ENCODE measurements at places on chromosomes 3 and 15.

- no peak for DNase-seq
These were observed 18.0 kb upstream of the SLTM start for GRCh38 chr15:58951388-58952007.

- DNase-seq, result no peak
These were observed 6.4 kb downstream of the ATXN7 start for GRCh38 chr3:63869940-63870614.

DNA sequence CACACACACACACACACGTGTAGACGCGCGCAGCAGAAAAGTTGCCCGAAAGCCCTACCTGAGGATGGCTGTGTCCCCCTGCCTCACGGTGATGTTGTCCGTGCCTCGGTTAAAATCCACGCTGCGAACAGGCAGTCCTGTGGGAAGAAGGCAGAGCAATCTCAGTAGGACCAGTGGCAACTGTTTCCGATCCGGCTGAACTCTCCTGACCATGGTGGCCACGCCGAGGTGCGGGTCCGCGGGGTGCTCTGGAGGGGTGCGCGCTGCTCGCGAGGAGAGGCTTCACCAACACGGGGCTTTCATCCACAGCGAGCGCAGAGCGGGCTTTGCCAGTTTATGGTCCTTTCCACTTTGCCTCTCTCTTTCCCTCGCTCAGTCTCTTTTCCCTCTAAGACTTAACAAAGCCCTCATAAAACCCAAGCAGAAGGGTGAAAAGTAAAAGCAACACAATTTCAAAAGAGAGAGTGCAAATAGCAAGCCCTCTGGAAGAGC, 422 bp downstream of the LSAMP start:
- DNase-seq, result no peak

DNA sequence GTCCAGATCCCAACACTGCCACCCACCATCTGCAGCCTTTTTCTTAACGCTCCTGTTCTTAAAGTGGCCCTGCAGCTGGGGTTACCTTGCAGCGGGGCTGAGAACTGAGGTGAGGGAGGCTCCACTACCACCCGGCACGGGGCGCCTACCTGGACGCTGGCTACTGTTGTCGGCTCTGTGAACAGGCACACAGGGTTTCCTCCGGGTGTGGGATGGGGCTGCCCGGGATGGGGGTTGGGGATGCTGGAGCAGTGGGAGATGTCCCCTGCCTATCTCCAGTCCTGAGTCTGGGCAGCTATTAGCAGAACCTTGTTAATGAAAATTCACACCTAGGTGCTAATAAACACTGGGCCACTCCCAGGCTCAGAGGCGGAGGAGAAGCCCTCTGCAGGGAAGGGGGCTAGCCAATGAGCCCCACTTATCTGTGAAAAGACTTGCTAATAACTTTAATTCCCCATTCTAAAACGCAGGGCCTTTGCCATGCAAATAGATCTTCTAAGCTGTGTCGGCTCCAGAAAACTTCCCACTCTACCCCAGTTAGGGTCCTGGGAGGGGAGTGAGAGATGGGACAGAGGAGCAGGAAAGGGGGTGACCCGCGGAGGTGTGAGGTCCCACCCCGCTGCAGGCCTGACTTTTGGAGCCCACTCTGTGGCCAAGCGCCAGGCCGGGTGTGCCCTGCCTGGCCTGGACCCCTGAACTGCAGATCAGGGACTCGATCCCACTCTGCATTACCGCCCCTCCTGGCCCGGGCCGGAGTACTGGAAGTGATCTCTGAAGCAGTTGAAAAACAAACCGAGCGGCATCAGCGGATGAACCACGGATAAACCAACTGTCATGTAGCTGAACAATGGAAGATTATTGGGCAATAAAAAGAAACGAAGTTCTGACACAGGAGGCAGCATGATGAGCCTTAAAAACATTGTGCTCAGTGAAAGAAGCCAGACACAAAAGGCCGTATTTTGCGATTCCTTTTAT, 3.1 kb downstream of the MESP1 start:
- DNase-seq, result no peak

GRCh38 chr3:136734382-136735070, 17.7 kb downstream of the STAG1 start:
- no peak for DNase-seq

GRCh38 chr15:101359365-101359947, 64.4 kb upstream of the SNRPA1 start:
- DNase-seq, result no peak

DNA sequence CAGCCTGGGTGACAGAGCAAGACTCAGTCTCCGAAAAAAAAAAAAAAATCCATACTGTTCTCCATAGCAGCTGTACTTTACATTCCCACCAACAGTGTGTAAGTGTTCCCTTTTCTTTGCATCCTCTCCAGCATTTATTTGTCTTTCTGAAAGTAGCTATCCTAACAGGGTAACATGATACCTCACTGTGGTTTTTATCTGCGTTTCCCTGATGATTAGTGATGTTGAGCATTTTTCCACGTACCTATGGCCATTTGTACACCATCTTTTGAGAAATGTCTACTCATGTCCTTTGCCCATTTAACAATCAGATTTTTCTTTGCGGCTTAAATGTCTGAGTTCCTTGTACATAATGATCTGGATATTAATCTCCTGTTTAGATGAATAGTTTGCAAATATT, 119.3 kb downstream of the RFX7 start:
- DNase-seq, result no peak

DNA sequence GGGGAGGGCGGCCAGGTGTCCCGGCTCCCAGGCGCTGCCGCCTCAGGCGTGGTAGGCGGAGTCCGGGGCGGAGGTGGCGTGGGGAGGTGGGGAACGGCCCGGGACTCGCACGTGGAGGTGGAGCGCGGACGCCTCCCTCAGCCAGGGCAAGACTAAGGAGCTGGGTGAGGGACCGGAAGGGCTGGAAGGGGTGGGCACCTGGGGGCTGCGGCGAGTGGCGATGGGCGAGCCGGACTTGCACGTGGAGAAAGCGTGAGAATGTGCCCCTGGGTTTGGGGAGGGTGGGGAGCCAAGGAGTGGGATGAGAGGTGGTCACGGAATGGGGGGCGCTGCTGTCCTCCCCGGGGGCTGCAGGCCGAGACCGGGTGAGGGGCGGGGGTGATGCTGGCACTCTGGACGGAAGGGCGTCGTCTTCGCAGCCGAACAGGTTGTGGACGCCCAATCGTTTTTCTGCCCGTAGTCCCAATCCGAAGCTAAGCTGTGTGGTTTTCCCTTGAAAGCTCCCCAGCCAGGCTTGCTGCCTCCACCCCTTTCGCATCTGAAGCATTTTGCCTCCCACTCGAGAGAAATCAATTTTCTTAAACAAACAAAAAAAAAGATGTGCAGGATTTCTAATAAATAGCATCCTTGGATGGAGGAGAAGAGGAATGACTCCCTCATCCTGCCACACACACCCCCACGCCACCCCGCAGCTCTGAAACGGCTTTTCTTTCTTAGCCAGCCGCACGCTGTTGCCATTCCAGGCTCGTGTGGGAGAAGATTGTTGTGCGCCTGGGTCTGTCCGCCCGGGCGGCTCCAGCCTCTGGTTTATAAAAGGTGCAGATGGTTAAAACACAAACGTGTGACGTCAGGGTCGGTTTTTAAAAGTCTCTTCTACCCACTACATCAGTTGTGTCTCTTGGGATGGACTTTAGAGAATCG, 62.5 kb upstream of the ANKRD28 start:
- no peak for DNase-seq

GRCh38 chr3:61522060-61522459, 39.3 kb upstream of the PTPRG start:
- DNase-seq, result no peak

DNA sequence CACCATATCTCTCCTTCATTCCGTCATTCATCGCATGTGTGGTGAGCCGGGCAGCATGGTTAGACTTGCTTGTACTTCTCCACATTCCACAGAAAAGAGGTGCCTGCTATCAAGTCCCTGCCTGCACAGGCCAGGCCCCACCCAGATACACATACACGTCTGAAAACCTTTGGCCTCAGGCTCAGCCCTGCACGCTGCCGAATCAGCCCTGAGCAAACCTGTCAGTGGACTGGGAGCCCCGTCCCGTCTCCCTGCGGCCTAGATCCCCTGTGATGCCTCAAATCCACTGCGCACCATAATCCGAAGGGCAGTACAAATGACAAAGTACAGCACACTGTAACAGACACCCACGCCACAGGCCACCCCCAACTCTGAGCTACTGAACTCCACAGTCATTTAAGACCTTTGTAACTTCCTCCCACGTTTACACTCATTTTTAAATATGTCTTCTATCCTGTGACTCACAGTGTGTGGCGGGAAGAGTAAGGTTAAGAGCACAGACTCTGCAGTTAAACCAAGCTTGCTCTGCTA, 67.1 kb downstream of the MB21D2 start:
- no peak for DNase-seq

DNA sequence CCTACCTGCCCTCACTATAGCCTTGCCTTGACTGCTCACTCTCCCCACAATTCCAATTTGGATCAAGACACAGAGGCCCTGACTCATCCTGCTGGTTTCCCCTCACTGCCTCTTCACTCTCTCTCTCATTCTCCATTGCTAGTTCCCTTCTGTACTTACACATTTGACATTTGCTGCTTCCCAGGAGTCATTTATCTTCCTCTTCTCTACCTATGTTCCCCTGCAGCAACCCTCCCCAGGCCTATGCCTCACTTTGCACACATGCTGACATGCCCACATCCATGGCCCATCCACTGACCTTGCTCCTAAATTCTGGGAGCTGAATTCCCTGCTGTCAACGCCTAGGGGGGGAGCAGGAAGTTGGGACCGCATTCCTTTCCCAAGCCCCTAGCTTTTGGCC, 82.2 kb downstream of the SRGAP3 start:
- DNase-seq, result no peak

DNA sequence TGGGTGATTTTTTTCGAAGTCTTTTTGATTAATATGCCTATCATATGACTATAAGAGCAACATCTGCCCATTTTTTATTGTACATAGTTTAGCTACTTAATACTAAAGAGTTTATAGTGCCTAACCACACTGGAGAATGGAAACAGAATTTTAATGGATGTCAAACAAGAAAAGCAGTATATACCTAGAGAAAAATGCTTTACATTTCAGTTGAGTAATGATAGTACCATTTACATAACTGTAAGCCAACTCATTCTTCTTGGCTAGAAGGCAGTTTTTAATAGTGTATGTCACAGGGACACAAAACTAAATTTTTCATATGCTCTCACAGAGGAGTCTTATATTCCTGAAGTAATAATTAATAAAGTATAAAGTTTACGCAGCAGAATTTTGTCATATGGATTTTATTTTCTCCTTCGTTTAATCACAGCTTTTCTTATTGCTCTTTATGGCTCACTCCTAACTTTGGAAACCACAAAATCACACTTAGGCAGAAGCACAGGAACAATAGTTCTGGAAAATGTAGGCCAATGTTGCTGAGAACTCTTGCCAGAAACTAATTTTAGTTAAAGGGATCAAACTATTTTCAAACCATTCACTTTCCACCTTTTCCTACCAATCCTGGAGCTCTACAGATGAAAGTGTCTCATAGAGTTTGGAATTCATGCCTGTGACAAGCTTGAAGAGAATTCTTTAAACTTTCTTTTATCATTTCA, 243.6 kb downstream of the ZIC1 start:
- no peak for DNase-seq

GRCh38 chr15:29008846-29009245, 123.1 kb downstream of the APBA2 start:
- DNase-seq, result no peak

DNA sequence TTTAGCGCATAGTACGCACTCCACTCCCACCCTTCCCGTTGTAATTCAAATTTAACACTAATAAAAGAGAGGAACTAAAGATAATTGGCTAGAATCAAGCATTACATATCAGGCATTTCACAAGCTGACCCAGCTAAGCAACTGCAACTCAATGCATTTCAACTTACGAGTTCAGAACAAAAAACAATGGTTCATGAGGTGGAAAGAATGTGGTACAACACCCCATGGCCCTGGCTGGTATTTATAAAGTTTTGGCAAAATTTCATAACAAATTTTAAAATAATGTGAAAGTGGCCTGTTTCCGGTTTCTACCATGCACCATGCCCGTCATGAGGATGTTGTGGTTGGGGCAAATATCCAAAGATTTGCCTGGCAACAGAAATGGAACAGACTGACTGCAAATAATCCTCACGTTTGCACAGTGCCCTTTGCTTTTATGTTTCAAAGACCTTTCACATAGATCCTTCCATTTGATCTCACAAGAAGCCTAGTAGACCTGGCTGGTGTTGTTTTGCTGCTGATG, 455.3 kb upstream of the NR2F2 start:
- no peak for DNase-seq

DNA sequence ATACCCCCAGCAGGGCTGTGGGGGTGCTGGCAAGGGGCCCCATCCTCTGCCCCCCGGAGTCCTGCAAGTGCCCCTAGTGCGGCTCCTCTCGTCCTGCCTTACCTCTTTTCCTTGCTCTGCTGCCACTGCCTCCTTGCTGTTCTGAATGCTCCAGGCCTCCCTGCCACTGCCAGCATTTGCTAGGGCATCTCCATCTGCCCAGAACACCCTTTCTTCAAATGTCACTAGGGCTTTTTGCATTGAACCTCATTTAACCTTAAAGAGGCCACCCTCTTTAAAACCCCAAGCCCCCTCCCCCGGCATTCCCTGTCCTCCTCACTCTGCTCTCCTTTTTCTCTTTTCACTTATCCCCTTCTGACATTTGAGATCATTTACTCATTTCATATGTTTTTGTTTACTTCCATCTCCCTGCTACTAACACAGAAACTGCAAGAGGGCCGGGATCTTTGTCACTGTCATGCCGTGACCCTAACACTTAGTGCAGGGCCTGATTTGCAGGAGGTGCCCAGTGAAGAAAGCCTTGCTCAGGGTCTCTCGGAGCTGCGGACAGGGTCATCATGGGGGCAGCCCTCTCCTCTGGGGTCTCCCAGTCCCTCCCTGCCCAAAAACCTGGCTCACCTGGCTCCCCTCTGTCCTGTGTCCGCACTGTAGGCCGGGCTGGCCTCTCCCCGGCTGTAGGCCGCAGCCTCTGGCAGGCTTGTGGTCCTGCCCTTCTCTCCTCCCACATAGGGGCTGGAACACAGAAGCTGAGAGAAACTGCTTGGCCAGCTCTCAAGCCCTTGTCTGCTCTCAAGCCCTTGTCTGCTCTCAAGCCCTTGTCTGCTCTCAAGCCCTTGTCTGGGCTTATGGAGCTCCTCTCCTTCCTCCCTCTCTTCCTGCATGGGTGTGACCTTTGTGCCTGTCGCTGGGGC, at the start of gene ACOX2:
Gene ACOX2, minus strand, starts transcription at position 690 of the 911 bp plus-strand sequence. CDS start 2,084 bp downstream, outside the sequence.
- DNase-seq, result no peak

GRCh38 chr3:24494618-24495325, at the start of gene THRB:
Gene THRB, minus strand, starts transcription at chr3:24494850.
- peak; percentile 69 for DNase-seq

GRCh38 chr15:91769894-91770293, 83.6 kb upstream of the SLCO3A1 start:
- DNase-seq, result no peak

GRCh38 chr3:49570028-49570654, 15.9 kb downstream of the BSN start:
- no peak for DNase-seq

DNA sequence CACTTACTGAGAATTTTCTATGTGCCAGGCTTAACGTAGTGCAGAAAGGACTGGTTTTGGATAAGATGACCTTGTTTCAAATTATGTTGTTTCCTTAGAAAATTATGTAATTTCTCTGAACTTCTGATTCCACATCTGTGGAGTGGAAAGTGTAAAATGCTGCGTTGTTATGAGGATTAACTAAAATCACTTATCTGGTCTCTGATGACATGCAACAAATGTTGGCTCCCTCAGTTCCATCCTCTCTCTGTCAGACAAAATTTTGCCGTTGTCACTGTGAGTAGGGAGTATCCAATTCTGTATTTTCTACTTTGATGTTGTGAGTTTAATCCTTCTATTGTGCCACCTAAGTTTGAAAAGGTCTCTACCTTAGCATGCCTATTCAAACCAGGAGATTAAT, 175.5 kb downstream of the KCNMB2 start:
- no peak for DNase-seq

GRCh38 chr3:179760944-179761343, 108.1 kb downstream of the USP13 start:
- no peak for DNase-seq

Measured in substantia nigra (tissue), 51 donors.